Stomach (tissue), 19 donors: ENCODE measurements at places on chromosomes 12 and 14. TPM values are rescaled to one million over a fixed set of nuclear protein-coding genes. Genes with fewer than 3 reads are reported as not detected.

Gene OVCH1
- not detected for total RNA-seq

Gene GPR84
- not detected for total RNA-seq

Gene KRT82
- not detected for total RNA-seq

Gene KLRD1
- under 0.01 TPM for total RNA-seq

Gene NTN4
- total RNA-seq: 50.7 TPM

Gene CCDC196
- total RNA-seq: not detected

Gene OAS2
- 16.7 TPM for total RNA-seq

Gene SAMD15
- 1.4 TPM for total RNA-seq

Gene AQP6
- not detected for total RNA-seq

Gene TPPP2
- total RNA-seq: not detected

Gene DNAI7
- total RNA-seq: 1.8 TPM

Gene PMEL
- total RNA-seq: 1.3 TPM

Gene TMEM260
- 14.3 TPM for total RNA-seq

Gene ADCY4
- total RNA-seq: 49.5 TPM

Gene TSPAN8
- total RNA-seq: 15.8 TPM

Gene FAM90A1
- not detected for total RNA-seq

Gene SYT1
- total RNA-seq: 1.0 TPM

Gene TMTC1
- total RNA-seq: 17.7 TPM

Gene ANKRD33
- total RNA-seq: not detected

Gene TPH2
- total RNA-seq: not detected

Gene USP15
- 220 TPM for total RNA-seq

Gene PLEKHH1
- 38.8 TPM for total RNA-seq
